ENCODE measurements at places on chromosomes 6 and 20.
A peak's percentile ranks its signal among the peaks of the same experiment; 100 is the strongest.

DNA sequence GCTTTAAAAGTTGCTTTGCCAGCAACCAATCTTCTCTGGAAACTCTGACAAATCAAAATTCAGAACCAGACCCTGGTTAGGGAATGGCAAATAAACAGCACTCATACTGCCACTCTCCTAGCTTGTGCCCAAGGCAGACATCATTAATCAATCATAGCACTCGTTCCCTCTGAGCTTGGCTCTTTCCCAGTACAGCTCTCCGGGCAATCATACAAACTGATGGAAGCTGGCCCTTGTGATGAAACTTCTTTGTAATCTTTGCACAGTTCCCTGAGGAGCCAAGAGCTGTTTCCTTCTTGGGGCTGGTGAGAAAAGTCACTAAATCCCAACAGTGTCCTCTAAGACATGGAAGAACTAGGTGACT lies 34.7 kb downstream of the KIAA1755 start:
- DNase-seq = no peak

DNA sequence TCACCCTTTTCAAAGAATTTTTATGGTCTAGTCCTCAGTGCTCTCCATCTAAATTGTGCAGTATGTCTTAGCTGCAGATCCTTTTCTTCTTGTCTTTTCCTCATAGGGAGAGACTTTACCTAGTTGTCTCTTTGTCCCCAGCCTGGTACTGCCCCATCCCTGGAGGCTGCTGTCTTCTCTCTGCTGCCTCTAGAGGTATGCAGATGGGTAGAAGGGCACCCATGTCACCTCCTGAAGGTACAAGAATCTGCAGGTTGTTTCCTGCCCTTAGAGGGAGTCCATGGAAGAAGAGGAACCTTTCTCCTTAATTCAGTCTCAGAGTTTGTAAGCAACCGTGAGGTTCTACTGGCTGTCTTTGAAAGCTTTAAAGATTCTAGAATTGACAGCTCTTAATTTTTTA lies 39.1 kb downstream of the MCM8 start:
- no peak for DNase-seq

- DNase-seq = no peak
Measured at GRCh38 chr6:109595998-109596397, 95.0 kb downstream of the AK9 start.

- DNase-seq = no peak
Measured at GRCh38 chr6:89411145-89412070, 665 bp downstream of the RRAGD start.

GRCh38 chr6:106751501-106752252 lies 122.3 kb downstream of the QRSL1 start:
- peak; percentile 93 for DNase-seq

GRCh38 chr6:148704400-148705246 lies 42.2 kb upstream of the UST start:
- no peak for DNase-seq

GRCh38 chr6:57029213-57029612 lies 17.3 kb upstream of the KIAA1586 start:
- DNase-seq = no peak

- peak; percentile 91 for DNase-seq
Measured at GRCh38 chr20:43955062-43955749, 40.6 kb downstream of the TOX2 start.

DNA sequence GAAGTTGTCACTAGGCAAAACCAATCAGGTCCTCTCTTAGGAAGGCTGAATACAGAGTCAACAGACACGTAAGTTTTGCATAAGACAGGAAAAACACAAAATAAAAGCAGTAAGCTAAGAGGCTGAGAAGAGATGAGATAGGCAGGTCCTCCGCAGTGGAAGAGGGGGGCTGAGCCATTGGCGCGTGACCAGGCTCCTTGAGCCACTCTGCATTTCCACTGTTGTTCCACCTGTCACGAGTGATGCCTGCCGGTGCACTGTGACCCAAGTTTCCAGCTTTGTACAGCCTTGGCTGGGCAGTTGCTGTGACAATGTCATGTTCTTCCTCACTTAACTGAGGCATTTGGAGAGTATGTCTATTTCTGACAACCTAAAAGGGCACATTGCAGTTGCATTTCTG lies 58.6 kb downstream of the NUDT3 start:
- no peak for DNase-seq

DNA sequence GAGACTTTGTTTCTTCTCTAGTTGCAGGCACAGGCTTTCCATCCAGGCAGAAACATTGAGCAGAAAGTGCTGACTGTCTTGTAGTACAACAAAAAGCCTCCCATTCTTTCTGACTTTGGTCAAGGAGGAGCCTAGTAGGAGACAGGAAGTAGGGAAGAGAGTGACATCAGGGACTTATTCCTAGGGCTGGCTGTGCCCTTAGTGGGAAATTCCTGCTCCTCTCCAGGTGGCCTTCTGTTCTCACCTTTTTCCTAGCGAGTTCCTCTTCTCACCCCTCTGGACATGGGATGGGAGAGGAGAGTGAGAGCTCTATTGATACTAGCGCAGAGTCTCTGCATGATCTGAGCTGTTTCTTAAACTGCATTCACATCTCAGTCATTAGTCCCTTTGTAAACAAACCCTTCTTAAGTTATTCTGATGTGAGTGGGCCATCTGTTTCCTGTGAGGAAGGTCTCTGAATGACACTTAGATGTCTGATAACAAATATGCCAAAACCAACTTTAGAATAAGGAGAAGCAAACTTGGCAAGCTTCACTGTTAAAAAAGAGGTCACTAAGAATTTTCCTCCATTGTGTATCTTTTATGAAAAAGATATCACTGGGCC lies 455.0 kb downstream of the GJA1 start:
- DNase-seq = no peak

DNA sequence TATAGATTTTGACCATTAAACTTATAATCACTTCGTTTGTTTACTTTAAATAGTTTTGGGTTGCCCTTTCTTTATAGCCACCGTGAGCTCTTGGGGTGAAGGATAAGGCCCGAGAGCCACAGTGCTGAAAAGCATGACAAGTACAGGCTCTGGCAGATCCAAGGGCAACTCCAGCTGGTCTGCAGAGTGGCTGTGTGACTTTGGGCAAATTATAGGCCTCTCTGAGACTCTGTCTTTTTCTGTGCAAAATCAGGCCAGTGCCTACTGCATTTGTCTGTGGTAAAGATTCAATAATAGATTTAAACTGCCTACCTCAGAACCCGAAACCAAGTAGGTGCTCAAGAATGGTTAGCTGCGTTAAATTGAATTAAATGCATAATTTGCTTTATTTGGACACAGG lies 511.3 kb downstream of the QKI start:
- DNase-seq = no peak

GRCh38 chr6:150697515-150697914 lies 97.8 kb downstream of the PLEKHG1 start:
- no peak for DNase-seq

- DNase-seq = no peak
Measured at GRCh38 chr20:47860049-47860830, 75.0 kb upstream of the SULF2 start.

- DNase-seq = no peak
Measured at GRCh38 chr20:43170771-43171170, 18.9 kb downstream of the PTPRT start.

- no peak for DNase-seq
Measured at GRCh38 chr6:14540810-14541540, 423.4 kb downstream of the CD83 start.

DNA sequence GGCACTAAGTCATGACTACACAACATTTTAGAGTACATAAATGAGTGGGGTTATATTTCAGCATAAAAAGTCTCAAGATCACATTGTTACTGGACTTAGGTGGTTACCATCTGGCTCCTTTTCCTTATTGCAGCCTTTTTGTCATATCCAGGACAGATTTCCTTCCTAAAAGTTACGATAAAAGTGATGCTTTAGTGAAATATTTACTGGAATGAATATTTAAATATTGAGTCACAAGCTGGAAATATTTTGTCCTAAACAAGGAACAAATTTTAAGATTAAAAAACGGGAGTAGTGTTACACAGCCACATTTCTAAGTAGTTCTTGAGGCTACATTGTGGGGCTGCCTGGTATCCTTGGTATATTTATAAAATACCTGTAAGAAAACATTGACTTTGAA lies 52.2 kb downstream of the CDC40 start:
- no peak for DNase-seq

DNA sequence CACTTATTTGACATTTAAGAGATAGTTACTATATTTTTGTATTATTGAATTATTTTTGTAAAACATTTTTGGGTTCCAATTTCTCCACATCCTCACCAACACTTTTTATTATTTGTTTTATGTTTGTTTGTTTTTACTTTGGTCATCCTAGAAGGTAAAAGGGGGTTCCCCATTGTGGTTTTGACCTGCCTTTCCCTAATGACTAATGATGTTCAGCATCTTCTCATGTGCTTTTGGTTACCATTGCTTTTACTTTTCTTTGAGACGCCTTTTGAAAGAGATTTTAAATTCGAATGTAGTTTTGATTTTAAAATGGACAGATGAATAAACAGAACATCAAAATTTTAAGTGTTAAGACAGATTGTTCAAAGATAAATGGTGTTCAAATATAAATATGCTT lies 46.9 kb downstream of the AK9 start:
- DNase-seq = no peak

DNA sequence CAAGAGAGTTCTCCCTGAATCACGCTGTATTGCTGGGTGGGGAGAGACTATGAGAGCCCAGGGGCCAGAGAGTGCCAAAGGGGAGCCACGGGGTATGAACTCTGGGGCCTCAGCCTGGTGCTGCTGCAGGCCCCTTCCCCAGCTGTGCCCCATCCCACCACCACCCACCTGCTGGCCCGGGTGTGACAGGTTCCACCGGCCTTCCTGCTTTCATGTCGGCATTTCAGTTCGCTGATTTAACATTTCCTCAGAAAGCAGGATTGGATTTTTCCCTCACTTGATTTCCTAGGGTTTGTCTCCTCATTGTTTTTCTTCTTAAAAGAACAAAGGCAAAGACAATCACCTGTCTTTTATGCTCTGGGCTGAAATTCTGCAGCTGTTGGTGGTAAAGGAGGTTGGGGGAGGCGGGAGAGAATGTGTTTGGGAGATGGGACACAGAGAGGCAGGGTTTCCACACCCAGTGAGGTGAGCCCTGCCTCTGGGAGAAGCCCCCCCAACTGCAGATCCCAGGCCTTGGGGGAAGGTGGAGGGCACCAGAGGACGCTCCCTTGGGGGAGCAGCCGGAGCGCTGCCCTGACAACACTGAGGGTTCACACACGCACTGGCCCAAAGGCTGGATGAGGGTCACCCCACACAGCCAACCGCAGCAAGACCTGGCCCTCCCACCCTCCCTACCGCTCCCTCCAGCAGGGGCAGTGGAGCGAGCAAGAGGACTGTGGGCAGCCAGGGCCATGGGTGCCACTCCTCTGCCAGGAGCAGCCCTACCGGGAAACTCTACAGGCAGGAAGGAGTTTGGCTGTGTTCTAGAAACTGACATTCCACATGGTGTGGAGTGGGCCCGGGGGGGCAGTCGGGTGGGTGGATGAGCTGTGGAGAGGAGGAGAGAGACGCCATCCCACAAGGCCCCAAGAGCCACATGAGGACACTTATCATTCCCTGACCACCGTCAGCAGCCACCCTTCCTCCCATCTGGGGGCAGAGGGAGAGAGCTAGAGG lies 10.5 kb upstream of the MLN start:
- DNase-seq = no peak

DNA sequence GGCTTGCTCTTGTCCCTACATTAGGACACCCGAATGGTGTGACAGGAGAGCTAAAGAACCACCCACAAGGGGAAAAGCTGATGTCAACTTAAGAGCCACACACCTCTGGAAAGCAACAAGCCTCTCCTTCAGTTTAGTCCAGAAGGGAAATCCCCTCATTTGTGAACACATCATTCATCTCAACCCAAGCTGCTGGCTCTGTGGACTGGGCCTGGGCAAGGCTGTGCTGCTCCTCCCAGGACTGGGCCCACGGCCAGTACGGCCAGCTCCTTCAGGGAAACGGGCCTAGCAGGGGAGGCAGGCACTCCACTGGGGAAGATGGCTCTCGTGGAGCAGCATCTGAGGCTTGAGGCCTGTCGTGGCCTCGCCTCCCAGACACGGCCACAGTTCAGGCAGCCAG lies 12.8 kb upstream of the SLC4A11 start:
- no peak for DNase-seq

DNA sequence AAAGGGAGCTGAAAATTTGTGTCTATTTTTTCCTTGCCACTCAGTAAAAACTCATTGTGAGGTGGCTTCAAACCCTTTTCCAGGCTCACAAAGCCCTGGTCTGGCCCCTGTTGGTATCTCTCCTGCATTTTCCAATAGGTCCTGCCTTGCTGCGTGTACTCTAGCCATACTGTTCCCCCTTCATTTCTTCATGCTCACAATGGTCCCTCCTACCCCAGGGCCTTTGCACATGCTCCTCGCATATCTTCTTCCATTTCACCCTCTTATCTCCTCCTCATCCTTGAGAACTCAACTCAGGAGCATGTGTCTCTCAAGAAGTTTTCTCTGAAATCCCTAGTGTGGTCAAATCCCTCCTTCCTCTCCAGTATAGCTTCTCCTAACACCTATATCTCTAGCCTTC lies 186.6 kb downstream of the MBOAT1 start:
- DNase-seq = no peak

DNA sequence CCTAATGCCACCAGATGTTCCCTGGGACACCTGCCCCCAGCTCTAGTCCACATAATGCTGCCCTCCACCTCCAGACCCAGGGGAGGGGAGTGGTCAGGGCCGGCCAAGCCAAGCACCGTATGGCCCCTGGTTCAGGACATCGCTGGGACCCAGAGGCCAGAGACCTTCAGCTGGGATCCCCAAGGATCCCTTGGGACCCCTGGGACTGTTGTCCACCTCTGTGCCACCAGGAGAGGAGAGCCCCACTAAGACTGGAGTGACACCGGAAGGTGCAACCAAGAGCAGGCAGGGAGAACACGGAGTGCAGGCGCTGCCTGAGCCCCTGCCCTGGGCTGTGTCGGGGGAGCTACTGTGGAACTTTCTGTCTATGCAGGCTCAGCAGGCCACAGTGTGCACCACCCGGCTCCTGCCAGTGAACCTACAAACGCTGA lies 43.6 kb downstream of the CTCFL start:
- no peak for DNase-seq

GRCh38 chr6:27066381-27066780 lies 181.1 kb upstream of the PRSS16 start:
- no peak for DNase-seq
